Osteocyte (in vitro differentiated cells): ENCODE measurements at places on chromosomes 1 and 21. TPM values are rescaled to one million over a fixed set of nuclear protein-coding genes. Genes with fewer than 3 reads are reported as not detected.

GRCh38 chr1:44146536-44147361 lies 5.3 kb upstream of the KLF18 start:
- H3K4me1 ChIP-seq: no peaks in the 10 kb centered on the region
- H3K27me3 ChIP-seq: peaks cover 19% of the 10 kb centered on the region
- no peaks in the 10 kb centered on the region for H3K36me3 ChIP-seq
- H3K27ac ChIP-seq: no peak overlapping the region
- DNase-seq: peak; percentile 69

- H3K4me1 ChIP-seq: peaks cover 2% of the 10 kb centered on the region
- H3K27ac ChIP-seq: no peak overlapping the region
- no peaks in the 10 kb centered on the region for H3K36me3 ChIP-seq
- no peak for DNase-seq
- no peak overlapping the region for H3K4me3 ChIP-seq
These were observed 25.2 kb downstream of the C1QB start for GRCh38 chr1:22677931-22678896.

DNA sequence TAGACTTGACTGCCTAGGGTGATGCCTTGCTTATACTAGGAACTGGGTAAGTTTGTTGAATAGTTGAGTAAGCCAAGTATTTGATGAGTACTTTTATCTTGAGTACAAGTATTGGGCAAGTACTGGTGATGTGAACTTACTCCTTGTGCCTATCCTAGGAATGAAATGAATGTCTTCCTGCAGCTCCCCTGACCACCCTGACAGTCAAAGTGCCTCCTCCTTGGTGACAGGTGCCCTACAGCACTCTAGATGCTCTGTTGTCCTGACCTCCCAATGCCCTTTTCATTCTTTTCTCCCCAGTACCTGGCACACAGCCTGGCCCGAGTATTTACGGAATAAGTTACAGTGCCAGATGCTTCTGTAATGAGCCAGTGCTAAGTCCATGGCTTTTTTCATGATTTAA lies 25.5 kb downstream of the PCSK9 start:
- H3K4me1 ChIP-seq: peaks cover 22% of the 10 kb centered on the region
- H3K36me3 ChIP-seq: peaks cover 31% of the 10 kb centered on the region
- no peak overlapping the region for H3K4me3 ChIP-seq
- peak overlapping the region; percentile 27 for H3K27ac ChIP-seq

- no peak overlapping the region for H3K4me3 ChIP-seq
These were observed 14.5 kb downstream of the DUSP10 start for GRCh38 chr1:221727146-221728036.

DNA sequence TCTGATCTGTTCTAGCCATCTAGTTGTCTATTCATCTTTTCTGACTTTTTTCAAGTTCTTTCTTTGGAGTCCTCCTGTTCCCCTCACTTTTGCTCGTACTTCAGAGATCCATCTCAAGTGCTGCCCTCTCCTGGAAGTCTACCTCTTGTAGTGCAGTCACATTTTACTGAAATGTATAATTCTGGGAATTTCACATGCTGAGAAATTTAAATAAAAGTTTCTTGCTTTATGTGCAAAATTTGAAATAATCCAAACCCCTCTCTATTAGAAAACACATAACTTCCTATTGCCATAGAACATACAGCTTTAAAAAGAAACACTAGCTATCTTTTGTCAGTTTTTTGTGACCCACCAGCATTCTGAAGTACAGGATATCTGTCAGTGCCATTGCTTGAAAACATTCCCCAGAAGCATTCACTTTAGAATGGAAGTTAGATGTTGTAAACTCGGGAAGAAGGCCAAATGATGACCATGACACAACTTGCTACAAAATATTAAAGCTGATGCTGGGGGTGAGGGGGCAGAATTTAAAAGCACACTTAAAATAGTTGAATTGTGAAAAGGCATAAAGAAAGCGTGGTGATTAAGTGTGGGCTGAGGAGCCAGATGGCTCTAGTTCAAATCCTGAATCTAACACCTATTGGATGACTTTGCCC lies 22.0 kb downstream of the RLF start:
- H3K4me3 ChIP-seq: no peak overlapping the region
- H3K4me1 ChIP-seq: peaks cover 20% of the 10 kb centered on the region
- H3K27ac ChIP-seq: no peak overlapping the region
- H3K27me3 ChIP-seq: no peaks in the 10 kb centered on the region
- H3K36me3 ChIP-seq: no peaks in the 10 kb centered on the region
- no peak for DNase-seq

DNA sequence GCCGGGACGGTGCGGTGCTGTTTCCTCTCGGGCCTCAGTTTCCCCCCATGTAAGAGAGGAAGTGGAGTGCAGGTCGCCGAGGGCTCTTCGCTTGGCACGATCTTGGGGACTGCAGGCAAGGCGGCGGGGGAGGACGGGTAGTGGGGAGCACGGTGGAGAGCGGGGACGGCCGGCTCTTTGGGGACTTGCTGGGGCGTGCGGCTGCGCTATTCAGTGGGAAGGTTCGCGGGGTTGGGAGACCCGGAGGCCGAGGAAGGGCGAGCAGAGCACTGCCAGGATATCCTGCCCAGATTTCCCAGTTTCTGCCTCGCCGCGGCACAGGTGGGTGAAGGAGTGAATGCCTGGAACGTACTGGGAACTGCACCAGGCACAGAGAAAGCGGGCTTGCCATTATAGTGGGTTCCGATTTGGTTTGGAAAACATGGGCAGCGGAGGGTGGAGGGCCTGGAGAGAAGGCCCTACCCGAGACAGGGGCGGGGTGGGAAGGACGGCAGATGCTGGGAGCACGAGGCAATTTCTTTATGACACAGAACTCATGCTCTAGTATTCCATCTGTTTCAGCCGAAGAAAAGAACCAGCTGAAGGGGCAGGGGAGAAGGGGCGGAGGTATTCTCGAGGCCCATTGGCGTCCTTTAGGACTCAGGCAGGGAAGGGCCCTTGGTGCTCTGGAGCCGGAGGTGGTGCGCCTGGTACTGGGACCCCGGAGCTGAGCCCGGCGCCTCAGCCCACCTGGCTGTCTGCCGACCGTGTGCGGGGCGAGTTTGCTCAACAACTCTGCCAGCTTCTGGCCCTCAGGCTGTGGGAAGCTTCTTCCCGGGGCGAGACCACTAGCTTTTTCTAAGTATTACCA lies 960 bp downstream of the PCSK9 start:
- H3K27ac ChIP-seq: no peak overlapping the region
- no peak for DNase-seq
- H3K27me3 ChIP-seq: peaks cover 64% of the 10 kb centered on the region
- H3K4me3 ChIP-seq: peak overlapping the region; percentile 65
- H3K36me3 ChIP-seq: peaks cover 3% of the 10 kb centered on the region

DNA sequence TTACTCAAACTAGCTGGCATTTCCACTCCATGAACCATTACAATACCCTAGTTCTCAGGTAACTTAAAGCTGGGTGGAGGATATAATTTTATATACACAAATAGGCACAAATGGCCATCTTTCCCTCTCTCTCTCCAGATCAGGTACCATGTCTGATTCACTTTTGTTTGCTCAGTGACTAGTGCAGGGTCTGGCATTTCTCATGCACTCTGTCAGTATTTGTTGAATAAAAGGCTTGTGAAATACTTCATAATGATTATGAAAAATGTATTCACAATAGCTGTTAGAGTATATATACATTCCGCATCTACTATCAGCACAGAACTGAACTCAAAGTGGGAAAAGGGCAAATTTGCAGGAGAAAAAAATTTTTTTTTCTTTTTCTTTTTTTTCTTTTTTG lies 510.2 kb upstream of the USP24 start:
- H3K36me3 ChIP-seq: peaks cover 3% of the 10 kb centered on the region
- H3K27me3 ChIP-seq: no peaks in the 10 kb centered on the region
- peak overlapping the region; percentile 62 for H3K27ac ChIP-seq
- no peak overlapping the region for H3K4me3 ChIP-seq
- no peak for DNase-seq
- H3K4me1 ChIP-seq: peaks cover 58% of the 10 kb centered on the region

GRCh38 chr1:112688781-112689193 lies 14.3 kb downstream of the MOV10 start:
- H3K4me1 ChIP-seq: no peaks in the 10 kb centered on the region
- H3K4me3 ChIP-seq: no peak overlapping the region
- no peak for DNase-seq
- no peaks in the 10 kb centered on the region for H3K27me3 ChIP-seq

- DNase-seq: no peak
- H3K27me3 ChIP-seq: no peaks in the 10 kb centered on the region
- H3K27ac ChIP-seq: peak overlapping the region; percentile 24
- H3K36me3 ChIP-seq: no peaks in the 10 kb centered on the region
- H3K4me1 ChIP-seq: peaks cover 43% of the 10 kb centered on the region
- H3K4me3 ChIP-seq: no peak overlapping the region
These were observed 35.0 kb upstream of the ARHGAP29 start for GRCh38 chr1:94272388-94272787.

GRCh38 chr1:208709981-208710380 lies 465.8 kb upstream of the PLXNA2 start:
- no peaks in the 10 kb centered on the region for H3K4me1 ChIP-seq
- no peak overlapping the region for H3K4me3 ChIP-seq
- H3K36me3 ChIP-seq: no peaks in the 10 kb centered on the region
- H3K27me3 ChIP-seq: no peaks in the 10 kb centered on the region

DNA sequence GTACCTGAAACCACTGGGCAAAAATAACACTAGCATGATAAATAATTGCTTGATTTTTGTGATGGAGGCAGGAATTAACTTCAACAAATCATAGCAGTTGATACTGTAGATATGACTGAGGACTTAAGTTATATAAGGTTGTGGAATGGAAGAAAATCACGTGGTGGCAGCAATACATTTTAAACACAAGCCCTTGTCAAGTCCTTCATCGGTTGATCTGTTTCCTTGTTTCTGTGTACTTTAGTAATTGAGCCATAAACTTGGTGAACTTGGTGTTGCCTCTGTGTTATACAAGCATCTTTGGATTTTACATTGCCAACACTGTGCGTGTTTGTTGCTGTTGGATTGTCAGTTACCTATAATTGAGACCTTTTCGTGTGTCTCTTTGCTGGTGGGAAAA lies 114.4 kb downstream of the CAMTA1 start:
- no peak for DNase-seq
- H3K4me1 ChIP-seq: peaks cover 12% of the 10 kb centered on the region
- no peak overlapping the region for H3K4me3 ChIP-seq
- peaks cover 3% of the 10 kb centered on the region for H3K36me3 ChIP-seq

- H3K4me3 ChIP-seq: no peak overlapping the region
- no peak overlapping the region for H3K27ac ChIP-seq
- DNase-seq: no peak
- H3K27me3 ChIP-seq: peaks cover 79% of the 10 kb centered on the region
These were observed 21.1 kb downstream of the PAX7 start for GRCh38 chr1:18651713-18652112.

DNA sequence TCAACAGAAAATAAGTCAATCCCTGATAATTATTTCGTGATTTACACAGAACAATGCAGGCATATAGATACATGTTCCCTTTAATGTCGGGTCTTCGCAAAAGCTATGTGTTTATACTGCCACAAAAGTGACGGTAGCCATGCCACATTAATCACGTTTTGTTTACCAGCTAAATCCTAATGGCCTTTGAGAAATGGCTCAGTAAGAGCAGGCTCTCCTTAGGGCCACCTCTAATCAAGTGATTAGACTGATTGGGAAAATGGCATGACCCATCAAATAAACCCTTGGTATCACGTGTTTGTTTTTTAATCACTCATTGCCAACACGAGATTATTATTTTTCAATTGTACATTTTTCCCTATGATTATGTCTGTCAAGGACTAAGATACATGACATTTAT lies 102.0 kb upstream of the USP25 start:
- H3K27me3 ChIP-seq: no peaks in the 10 kb centered on the region
- H3K4me3 ChIP-seq: no peak overlapping the region
- no peak for DNase-seq

DNA sequence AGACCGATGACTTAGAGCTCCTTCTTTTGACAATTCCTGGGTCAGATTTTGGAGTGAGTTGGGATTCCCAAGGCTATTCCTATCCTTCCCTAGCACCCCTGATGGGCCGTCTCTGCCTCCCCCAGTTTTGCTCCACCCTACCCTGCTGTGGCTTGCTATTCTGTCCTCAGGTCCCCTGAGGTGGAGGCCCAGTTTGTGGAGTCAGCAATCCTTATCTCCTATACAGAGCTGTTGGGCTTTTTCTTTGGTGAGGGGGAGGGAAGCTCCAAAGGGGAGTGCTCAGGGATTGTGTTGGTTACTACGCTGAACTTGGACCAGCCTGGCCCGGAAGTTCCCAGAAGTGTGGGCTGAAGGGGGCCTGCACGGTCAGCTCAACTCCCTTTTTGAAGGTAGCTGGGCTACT lies 7.6 kb downstream of the SESN2 start:
- no peak overlapping the region for H3K4me3 ChIP-seq
- no peaks in the 10 kb centered on the region for H3K27me3 ChIP-seq
- no peak overlapping the region for H3K27ac ChIP-seq
- H3K4me1 ChIP-seq: peaks cover 42% of the 10 kb centered on the region

DNA sequence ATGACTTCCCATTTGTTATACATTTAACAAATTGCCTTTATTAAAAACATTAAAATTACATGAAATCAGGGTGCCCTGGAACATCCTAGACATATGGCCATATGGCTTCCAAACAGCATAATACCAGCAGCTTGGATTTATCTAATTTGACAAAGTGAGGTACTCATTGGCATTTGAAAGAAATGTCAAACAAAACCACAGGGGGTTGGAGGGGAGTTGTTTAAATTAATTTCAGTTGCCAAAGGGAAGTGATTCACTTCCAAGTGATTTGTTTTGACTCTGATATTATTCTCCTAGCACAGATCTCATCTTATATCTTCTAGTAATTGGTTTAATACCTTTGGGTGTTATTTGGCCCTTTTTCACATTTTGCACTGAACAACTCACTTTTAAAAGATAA lies 24.5 kb upstream of the POU2F1 start:
- peak overlapping the region; percentile 62 for H3K27ac ChIP-seq
- H3K4me1 ChIP-seq: peaks cover 52% of the 10 kb centered on the region
- no peak for DNase-seq
- H3K36me3 ChIP-seq: peaks cover 2% of the 10 kb centered on the region
- H3K4me3 ChIP-seq: no peak overlapping the region

Gene GLIS1
- total RNA-seq: 38.0 and 38.3 TPM in 2 replicates

Gene FAM72B
- total RNA-seq: 1.7 and 2.5 TPM in 2 replicates

Gene SLC25A33
- 6.9 and 7.0 TPM in 2 replicates for total RNA-seq

Gene SLAMF1
- not detected in 2 replicates for total RNA-seq

Gene REN
- not detected in 2 replicates for total RNA-seq

Gene TEDDM1
- total RNA-seq: not detected in 2 replicates

Gene GUCA2B
- not detected in 2 replicates for total RNA-seq

Gene GDAP2
- total RNA-seq: 21.5 and 22.9 TPM in 2 replicates

Gene CD1D
- total RNA-seq: not detected in 2 replicates
